ENCODE measurements at places on chromosomes 3 and 15.

DNA sequence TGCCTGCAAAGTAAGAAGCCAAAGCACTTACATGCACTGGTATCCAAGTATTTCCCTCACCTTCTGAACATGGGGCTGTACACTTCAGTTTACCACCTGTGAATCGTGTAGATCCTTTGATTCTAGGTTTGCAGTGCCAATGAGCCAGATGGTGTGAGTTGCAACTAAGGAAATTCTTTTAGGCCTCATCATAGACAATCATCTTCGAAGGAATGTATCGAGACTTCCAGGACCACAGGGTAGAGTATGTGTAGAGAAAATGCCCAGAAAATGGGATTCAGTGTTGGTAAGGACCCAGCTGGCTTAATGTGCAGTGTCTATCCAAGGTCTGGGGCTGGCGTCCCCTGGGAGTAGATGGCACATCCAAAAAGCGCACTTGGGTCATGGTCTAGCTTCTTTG is 323.2 kb upstream of the TPM1 start:
- no peak for DNase-seq

DNA sequence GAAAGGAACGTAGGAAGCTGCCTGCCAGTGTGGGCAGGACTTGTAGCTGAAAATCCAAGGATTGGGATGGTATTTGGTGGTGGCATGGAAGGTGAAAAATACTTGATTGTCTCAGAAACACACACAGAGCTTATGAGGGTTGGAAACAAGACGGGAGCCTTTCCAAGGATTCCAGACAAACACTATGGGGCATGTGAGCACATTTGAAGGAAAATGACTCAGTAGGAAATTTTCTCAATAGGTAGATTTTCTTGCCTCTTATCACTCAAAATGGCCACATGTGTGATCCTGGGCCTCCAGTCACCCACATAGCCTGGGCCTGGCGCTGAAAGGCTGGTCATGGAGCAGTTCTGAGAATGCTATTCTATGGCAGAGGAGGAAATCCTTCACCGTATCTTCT is 47.4 kb downstream of the CCNL1 start:
- no peak for DNase-seq

DNA sequence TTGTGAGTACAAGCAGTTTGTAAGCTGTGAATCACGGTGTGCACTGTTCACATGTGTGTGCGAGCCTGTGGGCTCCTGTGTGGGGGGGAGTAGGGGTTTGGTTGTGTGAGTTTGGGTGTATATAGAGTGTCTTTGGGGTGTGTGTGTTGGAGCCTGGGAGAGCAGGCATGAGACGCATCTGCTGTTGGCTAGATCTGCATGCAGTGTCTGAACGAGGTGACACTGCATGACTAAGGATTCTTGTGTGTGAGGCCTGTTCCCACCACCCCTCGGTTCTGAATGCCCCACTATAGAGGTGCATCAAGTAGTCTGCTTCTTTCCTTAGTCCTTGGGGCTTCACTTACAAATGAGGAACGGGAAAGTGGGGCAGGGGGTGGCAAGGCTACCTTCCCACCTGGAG is 68.4 kb downstream of the MAGEF1 start:
- no peak for DNase-seq

- DNase-seq, result no peak
Measured at GRCh38 chr15:96595951-96596350, 265.5 kb downstream of the NR2F2 start.

GRCh38 chr15:48086576-48086975 is 34.2 kb upstream of the SLC24A5 start:
- peak; percentile 69 for DNase-seq

Data from RPMI8226 (cell line).